ENCODE measurements at places on chromosomes 3 and 15.

GRCh38 chr3:100093831-100094230 lies 20.5 kb downstream of the FILIP1L start:
- no peak for DNase-seq

DNA sequence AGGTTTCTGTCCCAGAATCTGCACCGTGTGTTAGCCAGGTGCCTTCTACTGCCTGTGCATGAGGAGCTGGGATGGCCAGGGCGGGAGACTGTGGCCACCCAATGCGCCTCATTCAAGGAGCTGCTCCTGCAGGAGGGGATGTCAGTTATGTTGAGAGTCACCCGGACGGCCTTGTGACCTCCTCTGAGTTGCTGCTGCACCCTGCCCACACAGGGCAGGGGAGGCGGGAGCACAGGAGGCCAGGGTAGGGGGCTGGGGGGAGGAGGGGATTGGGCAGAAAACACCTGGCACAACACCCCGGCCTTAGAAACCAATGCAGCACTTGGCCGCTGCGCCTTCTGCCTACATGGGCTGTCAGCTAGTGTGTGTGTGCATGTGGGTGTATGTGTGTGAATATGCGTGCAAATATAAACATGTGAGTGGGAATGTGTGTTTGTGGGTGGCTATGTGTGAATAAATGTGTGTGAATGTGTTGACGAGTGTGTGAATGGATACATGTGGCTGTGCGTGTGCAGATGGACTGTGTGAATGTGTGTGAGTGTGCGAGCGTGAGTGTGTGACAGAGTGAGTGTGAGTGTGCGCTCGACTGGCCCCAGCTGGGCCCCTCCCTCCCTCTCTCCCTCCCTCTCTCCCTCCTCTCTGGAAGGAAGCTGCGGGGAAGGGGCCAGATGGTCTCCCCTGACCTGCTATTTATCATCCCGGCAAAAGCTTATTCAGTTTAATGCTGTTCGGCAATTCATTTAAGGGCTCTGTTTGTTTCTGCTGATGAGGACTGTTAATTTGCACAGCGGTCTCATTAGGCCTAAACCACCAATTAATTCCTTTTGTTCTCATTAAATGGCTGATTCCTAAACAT lies 106.9 kb downstream of the TLE3 start:
- no peak for DNase-seq

- no peak for DNase-seq
Observed at GRCh38 chr15:69724333-69724732, 271.7 kb downstream of the RPLP1 start.

DNA sequence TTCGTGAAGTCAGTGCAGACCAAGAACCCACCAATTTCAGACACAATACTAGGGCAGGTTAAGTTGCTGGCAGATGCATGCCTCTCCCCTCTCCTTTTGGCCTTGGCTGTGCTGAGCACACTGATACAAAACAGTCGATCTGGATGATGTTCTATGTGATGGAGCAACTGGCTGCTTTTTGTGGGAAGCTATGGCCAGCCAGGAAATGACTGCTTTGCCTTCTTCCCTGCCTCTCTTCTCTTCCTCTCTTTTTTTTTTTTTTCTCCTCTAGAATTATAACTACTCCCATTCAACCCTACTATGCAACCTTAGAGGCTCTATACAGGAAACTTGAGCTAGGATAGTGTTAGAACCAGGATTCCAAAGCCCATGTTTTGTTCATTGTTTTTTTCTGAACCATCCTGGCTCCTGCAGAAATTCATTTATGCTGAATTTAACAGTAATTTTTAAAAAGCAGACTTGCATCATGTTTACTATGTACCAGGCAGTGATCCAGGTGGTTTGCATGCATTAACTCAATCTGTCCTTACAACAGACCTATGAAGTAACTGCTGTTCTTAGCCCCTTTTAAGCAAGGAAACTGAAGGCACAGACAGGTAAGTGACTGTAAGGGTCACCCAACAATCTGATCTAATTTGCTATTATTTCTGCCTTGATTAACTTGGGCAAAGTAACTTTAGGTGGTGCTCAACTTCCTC lies 62.9 kb downstream of the PLD1 start:
- no peak for DNase-seq

DNA sequence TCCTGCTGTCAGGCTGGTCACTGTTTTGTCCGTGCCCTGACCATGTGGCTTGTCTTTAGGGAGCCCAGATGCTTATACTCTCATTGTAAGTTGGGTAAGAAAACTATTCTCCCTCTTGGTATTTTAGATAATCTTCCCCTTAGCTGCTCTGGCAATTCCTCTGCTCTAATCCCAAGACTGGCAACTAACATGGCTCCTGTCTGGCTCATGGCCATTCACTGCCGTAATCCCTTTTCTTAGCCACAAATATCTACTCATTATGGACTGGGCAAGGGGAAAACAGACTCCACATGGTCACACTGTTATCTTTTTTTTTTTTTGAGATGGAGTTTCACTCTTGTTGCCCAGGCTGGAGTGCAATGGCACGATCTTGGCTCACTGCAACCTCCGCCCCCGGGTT lies 38.8 kb downstream of the TYRO3 start:
- no peak for DNase-seq

DNA sequence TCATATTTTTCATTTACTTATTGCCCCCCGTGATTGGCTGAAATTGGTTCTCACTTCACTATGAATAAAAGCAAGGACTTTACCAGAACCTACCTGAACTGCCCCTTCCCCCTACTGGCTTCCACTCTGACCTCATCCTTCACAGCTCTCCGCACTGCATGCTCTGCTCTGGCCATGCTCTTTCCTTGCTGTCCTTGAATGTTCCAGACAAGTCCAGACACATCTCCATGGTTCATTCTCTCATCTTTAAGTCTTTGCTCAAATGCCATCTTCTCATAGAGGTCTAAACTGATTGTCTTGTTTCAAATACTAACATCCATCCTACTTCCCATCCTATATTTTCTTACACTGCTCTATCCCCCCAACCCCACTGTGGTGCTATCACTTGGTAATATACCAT lies 129.4 kb downstream of the CHST2 start:
- no peak for DNase-seq

GRCh38 chr3:3735919-3736318 lies 63.3 kb upstream of the LRRN1 start:
- DNase-seq = no peak

DNA sequence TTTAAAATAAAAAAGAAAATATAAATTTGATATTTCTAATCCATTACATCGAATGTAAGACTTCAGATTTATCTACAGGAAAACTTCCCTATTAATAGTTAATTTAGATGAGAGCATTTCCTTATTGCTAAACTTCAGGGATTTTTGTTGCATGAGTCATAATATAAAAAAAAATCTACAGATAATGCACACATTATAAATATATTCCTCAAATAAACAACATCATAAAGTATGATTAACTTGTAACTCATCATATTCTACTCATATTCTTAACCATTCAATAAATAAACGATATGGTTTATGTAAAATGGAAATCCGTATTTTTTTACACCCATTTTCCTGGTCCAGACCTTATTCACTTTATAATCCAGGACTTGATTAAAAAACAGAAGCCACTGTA lies 477.0 kb downstream of the EPHA3 start:
- DNase-seq = no peak

GRCh38 chr3:186166491-186167288 lies 57.8 kb upstream of the ETV5 start:
- no peak for DNase-seq

DNA sequence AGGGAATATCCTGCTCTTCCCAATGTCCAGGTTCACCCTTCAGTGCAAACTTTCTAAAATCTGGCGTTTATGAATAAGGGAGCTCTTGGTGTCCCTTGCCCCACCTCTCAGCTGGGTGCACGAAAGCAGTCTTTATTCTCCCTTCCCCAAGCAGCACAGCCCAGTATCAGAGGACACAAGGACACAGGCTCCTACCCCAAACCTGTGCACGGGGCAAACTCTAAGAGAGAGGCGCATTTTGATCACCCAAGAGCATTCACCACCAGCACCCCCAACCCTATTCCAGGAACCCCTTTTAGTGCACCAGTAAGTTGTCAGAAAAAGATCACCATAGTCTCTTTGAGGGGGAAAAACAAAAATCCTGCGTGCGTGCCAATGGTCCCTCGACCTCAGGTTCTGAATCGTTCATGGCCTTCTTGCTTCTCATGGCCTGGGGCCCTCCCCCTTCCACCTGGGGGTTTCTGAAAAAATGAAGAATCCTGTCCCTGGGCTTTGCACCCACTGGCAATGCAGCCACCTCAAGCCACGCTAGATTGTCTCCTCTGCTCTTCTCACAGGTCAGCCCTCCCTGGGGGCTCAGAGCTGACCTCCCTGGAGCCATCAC lies 78.9 kb downstream of the FAM174B start:
- DNase-seq = no peak

DNA sequence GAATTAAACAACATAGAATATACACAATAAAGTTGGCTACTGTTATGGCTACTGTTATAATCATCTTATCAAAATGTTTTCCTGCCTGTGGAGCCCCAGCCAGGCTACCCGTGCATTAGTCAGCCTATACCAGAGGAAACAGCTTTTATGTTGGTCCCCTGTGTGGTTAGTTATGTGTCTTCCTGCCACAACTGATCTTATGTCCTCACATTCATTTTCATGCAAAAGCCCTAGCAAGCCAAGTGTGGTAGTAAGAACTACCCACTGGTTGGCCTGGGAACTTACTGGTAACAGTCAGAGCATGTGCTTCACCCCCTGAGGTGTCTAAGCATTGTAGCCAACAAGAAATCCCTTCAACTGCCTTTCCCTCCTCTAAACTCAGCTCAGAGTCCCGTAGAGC lies 21.8 kb downstream of the MGLL start:
- DNase-seq = no peak

DNA sequence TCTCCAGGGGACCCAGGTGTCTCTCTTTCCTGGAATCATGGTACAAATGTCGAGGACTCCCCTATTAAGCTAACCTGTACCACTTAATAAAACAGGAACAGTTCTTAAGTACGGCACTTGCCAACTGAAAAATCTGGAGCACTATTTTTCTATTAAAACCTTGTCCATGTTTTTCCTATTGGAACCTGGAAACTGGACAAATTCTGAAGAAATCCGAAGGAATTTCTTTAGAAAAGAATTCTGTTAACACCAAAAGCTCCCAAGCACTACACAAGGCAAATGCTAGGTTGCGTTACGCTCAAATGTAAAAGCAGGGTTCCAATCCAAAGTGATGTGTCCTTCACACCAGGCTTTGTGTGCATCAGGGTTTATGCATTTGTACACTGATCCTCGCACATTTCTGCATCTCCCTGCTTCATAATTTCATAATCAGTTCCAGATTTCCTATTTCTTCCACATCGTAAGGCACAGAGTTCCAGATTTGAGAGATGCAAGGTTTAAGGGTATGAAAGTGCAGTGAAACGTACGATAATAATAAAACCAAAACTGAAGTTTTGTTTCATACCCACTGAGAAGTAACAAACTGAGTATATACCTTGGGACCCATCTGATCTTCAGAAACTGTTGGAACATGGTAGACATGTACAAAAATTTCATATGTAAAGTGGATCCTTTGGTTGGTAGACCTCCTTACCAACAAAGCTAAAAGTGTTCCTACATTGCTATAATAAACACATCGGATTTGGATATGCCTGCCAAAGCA lies 132.1 kb upstream of the WNT5A start:
- no peak for DNase-seq

DNA sequence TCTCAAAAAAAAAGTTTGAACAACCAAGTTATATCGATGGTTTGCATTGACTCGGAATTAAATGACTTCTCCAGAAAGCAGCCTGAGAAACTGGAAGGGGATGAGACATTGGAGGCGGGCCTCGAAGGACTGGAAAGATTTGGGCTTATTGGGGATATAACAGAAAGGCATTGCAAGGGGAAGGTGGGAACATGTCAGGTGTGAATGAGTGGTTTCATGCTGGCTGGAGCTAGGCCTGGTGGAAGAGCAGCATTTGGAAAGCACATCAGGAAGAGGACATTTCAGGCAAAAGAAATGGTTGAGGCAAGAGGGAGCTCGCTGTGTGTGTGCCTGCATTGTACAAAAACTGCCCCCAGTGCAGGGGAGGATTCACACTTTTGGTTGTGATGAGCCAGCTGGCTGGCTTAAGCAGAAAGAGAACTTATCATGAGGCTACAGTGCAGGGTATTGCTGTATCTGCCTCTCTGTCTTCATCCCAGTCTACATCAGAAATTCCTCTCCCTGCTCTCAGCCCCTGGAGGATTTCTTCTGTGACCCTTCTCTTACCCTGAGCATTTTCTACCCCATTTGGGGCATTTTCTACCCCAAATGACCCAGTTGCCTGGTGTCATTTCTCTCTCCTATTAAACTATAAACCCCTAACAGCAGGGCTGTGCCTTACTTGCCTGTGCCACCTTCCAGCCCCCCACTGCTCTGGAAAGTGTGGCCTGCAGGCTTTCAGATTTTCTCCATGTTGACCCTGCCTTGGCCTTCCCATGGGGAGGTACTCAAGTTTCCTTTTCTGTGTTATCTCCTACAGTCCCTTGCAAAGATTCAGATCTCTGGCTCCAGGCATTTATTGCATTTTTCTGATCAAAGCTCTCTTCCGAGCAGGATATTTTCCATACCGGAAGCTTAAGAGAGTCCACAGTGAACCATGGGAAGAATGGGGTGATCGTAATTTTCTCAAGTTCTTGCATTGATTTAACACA lies 64.4 kb upstream of the FLNB start:
- DNase-seq = no peak

GRCh38 chr3:88112289-88112688 lies 37.5 kb upstream of the C3orf38 start:
- DNase-seq = no peak

DNA sequence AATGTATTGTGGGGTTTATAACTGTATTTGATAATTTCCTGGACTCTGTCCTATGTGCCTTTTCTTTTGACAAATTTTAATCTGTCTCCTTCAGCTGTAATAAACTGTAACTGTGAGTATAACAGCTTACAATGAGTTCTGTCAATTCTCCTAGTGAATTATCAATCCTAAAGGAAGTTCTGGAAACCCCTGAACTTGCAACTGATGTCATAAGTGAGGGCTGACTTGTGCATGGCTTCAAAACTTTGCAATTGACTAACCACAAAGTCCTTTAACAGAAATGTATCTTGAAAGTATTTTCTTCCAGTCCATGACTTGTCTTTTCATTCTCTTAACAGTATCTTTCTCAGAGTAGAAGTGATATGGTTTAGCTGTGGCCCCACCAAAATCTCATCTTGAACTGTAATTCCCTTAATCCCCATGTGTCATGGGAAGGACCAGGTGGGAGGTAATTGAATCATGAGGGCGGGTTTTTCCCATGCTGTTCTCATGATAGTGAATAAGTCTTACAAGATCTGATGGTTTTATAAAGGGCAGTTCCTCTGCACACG lies 108.3 kb downstream of the TFDP2 start:
- no peak for DNase-seq

GRCh38 chr3:124207873-124208485 lies 216.1 kb upstream of the ROPN1 start:
- DNase-seq = no peak

GRCh38 chr3:130968221-130968620 lies 58.4 kb downstream of the ASTE1 start:
- no peak for DNase-seq

GRCh38 chr3:72260588-72260910 lies 475.6 kb upstream of the PROK2 start:
- DNase-seq = no peak

GRCh38 chr3:72437661-72438406 lies 410.4 kb downstream of the SHQ1 start:
- DNase-seq = no peak

GRCh38 chr3:37075955-37076354 lies 82.6 kb downstream of the MLH1 start:
- DNase-seq = no peak
